ENCODE measurements at places on chromosomes 12 and 14.

GRCh38 chr12:101267111-101267510 lies 12.8 kb upstream of the UTP20 start:
- DNase-seq: no peak

DNA sequence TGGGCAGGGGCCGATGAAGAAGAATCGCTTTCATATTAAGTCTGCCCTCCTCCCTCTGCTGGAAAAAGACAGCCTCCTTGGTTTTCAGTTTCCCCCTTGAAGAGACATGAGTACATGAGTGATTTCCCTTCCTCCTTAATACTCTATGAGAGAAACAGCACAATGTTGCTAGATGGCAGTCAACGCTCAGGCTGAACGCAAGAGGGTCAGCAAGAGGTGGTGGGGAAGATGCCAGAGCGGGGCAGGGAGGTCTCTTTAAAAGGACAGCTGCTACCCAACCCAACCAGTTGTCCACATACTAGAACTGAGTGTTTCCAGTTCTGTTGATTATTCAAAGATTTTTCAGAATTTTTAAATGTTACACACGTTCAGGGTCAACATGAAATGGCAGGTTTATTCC lies 22.8 kb downstream of the CRACR2A start:
- DNase-seq: no peak

GRCh38 chr12:7758766-7759140 lies 6.3 kb upstream of the NANOGNB start:
- DNase-seq: no peak

DNA sequence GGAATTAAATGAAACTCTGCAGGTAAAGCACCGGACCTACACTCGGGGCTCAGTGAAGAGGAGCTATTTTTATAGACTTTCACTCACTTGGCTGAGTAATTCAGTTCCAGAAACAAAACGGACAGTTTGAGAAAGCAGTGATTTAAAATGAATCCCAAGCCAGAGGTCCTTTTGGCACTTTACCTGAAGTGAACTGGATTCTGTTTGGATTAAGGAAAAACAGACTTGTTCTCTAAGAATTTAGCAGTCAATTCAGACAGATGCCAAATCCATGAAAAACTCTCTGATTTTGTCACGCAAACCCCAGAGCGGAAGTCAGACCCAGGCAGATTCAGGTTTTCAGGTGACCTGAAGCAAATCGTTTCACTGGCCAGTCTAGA lies 4.9 kb upstream of the VASH1 start:
- no peak for DNase-seq

DNA sequence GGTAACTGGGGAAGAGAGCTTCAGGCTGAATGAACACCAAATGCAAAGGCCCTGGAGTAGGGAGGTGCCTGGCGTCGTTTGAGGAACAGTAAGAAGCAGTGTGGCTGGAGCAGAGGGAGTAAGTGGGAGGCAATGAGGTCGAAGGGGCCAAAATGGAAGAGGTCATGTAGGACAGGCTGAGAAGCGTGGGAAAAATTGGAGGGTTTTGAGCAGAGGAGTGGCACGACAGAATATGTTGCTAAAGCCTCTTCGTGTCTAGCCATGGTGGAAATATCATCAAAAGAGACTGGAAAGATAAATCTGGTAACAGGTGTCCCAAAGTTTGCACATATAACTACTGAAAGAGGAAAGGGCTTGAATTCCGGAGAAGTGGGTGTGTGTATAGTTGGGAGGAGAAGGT lies 1.9 kb downstream of the TRIM9 start:
- no peak for DNase-seq

GRCh38 chr12:71465796-71466195 lies 26.2 kb downstream of the LGR5 start:
- DNase-seq: no peak

- DNase-seq: no peak
Observed at GRCh38 chr12:98260276-98260675, 255.1 kb upstream of the TMPO start.

DNA sequence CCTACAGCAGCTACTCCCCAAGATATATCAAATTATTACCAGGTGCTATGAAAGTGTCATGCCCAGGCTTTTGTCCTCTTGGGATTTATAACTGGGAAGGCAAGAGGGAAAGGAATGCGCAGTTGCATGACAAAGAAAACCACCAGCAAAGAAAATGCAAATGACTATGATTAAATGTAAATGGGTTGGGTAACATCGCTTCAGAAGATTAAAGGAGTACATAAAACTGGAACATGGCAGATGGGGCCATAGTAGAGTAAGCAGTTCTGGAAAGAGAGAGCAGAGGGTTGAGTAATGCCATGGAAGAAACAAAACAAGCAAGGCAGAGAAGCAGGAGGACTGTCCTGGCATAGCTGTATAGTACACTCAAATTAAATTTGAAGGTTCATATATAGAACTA lies 493.1 kb downstream of the NOVA1 start:
- DNase-seq: no peak

GRCh38 chr12:113159937-113160336 lies 10.4 kb downstream of the CFAP73 start:
- no peak for DNase-seq

GRCh38 chr14:90132821-90133570 lies 71.2 kb downstream of the KCNK13 start:
- DNase-seq: no peak

DNA sequence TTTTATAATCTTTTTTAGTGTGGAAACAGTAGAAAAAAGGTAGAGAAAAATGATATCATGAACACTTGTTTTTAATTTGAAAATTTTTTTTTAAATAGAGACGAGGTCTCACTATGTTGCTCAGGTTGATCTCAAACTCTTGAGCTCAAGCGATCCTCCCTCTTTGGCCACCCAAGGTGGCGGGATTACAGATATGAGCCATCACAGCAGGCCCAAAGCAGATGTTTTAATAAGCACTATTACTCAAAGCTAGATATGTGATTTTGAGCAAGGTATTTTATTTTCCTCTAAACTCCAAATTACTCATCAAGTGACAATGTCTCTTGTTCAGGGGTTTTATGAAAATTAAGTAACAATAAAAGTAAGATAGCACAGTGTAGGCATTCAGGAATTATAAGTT lies 10.7 kb upstream of the WDR89 start:
- DNase-seq: no peak

DNA sequence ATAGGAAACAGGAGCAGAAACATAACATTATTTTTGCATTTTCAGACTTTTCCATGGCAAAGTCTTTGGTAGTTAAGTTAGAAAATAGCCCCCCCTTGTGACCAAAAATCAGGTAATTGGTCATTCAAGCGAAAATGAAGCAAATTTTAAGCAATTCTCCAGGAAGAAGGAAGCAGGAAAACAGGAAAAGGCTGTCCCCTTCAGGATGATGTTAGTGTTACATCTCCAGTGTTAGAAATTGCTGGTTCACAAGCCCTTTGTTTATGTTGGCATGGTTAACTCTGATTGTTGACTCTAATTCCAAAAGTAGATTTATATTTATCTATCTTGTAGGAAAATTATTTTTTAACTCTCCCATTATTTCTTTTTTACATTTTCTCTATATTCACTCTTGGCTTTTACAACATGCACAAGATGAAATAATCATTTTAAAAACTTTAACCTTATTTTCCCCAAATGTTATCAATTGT lies 18.8 kb upstream of the GAS2L3 start:
- no peak for DNase-seq

- DNase-seq: no peak
Observed at GRCh38 chr14:49362916-49363315, 223.3 kb downstream of the RPS29 start.

DNA sequence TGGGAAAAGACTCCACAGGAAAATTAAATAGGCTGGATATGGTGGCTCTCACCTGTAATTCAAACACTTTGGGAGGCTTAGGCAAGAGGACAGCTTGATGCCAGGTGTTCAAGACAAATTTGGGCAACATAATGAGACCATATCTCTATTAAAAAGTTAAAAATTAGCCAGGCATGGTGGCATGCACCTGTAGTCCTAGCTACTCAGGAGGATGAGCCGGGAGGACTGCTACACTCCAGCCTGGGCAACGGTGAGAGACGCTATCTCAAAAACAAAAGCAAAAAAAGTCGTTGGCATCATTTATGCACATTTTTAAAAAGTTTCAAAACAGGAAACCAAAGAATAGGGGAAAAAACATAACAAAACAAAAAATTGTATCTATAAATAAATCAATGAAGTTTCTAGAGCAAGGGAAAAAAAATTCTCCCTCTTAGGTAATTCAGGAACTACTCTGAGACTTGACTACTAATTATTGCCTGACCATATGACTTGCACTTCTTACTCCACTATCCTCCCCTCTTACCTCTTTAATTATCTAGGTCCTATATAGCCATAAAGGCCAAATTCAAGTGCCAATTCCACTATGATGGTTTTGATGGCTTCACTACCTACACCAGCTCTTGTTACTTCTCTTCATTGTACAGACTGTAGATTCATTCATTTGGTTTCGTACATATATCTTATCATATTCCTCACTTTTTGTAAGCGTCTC lies 1.6 kb downstream of the METTL3 start:
- DNase-seq: no peak

DNA sequence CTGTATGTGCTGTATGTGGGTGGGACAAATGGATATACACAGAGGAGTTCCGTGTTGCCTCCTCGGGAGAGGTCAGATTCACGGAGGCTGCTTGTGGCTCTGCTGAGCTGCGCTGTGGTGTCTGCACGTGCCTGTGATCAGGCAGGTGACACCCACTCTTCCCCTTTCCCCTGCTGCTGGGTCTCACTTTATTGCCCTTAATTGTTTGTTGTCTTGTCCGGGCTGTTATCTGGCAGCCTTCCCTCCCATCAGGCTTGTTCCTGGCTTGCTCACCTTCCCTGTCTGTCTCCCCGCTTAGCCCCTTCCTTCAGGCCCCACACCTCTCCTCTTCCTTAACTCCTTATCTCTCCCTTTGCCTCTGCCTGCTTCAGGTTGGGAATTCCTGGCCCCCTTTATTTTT lies 13.5 kb downstream of the WNT5B start:
- no peak for DNase-seq

GRCh38 chr12:118312578-118312977 lies 60.1 kb downstream of the TAOK3 start:
- DNase-seq: no peak

DNA sequence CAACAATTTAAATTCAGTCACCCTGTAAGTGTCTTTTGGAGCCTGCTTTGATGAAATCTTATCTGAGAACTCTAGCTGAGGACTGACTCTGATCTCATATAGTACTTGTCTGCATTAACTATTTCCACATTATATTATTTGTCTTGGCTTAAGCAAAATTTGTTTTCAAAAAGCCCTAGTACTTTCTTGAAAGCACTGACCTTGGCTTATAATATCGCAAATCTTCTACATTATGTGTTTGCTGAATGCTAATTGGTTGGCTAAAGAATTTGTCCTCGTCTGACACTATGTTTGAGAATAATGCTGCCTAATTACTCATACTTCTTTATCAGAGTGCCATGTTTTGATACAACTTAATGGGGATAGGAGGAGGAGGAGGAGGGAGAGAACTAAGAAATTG lies 46.9 kb upstream of the FLRT2 start:
- DNase-seq: no peak

DNA sequence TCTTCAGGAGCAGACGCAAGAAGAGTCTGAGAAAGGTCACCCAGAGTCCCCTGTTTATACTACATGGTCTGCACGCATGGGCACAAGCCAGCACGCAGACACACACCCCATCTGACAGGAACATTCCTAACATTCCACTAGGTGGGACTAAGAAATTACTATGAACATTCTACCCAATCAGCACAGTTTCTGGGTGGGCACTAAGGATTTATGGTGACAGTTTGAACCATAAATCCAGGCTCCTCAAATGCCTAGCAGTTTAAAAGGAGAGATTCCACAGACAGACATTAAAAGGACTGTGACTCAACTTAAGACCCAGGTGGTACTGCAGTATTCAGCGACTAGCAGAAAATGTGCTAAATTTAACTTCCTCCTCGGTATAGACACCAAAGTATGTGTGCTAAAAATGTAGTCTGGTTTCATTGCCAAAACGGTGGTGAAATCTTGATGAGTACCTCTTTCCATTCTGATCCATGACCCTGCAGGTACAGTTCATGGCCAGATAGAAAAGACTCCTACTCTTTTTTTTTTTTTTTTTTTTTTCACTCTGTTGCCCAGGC lies 16.2 kb downstream of the ABHD4 start:
- DNase-seq: no peak

GRCh38 chr12:14601692-14602478 lies 34.2 kb upstream of the PLBD1 start:
- DNase-seq: no peak

DNA sequence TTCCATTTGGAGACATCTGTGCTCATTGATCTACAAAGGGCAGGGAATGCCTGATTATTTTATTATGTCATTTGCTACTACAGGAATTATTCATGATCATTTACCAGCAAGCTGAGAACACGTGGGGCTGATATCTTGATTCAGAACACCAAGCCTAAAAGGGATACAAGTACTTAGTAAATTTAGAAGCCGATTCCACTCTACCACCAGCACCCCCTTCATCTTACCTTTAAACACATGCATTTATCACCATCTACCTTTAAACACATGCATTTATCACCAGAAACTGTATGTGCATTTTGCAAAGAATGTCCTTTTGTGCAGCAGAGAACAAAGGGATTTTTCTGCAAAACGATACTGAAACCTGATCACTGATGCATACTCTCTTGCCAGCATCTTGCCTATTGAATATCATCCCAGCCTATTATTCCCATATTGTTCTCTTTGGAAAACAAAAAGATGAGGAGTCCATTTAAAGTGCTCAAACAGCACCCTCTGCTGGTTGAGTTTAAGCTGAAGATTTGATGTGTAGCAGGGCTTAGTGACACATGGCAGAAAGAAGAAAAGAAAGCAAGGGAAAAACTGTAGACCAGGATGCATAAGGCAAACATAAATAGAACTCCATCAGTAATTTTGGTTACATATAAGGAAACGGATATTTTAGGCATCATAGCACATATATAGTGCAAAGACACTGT lies 132.6 kb upstream of the PLEKHG7 start:
- DNase-seq: no peak

- DNase-seq: no peak
Observed at GRCh38 chr12:94211021-94211420, 62.6 kb downstream of the PLXNC1 start.

DNA sequence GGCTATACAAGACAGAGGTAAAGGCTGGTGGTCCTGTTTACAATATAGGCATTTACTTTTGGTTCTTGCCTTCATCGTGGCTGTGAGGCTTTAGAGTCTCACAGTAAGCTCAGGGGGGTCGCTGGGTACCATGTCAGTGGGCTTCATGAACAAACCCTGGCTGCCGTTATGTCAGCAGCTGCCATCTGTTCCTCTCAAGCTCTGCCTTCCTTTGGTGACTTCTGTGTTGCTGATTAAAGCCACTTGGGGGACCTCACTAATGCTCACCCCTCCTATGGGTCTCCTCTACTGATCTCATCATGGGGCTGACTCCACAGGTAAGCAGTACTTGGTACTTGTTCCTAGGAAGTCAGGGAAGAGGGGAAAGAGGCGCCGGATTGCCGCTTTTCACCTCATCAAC lies 268.7 kb downstream of the TTC6 start:
- DNase-seq: no peak

- no peak for DNase-seq
Observed at GRCh38 chr12:80813820-80814219, 97.1 kb downstream of the MYF5 start.

GRCh38 chr14:89723930-89724627 lies 230.5 kb downstream of the EFCAB11 start:
- DNase-seq: no peak

All from posterior vena cava (tissue), 2 donors.